ENCODE measurements at places on chromosomes 2 and 18.
A peak's percentile ranks its signal among the peaks of the same experiment; 100 is the strongest.

DNA sequence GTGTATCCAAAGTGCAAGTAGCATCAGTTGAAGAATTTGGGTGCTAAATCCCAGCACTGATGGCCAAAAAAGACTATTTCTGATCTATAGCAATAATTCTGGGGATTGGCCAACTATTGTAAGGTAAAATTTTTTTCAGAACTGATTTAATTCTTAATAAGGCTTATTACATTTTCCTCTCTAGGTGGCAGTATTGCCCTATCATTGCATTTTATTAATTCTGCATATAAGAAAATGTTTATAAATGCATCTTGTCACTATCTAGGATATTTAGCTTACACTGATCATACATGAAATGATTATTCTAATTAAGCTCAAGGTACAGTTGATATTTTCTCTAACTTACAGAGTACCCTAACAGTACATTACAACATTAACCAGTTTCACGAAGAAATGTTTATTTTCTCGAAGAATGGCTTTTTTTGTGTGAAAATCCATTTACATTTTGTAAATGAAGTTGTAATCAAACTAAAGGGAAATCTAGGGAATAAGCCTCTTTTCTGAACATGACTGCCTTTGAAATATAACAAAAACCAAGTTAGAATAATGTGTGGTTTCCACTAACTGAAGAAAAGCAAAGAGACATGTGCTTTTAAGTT is 11.0 kb downstream of the TTN start:
- no peak for DNase-seq

- no peak for DNase-seq
Measured at GRCh38 chr2:40844353-40845277, 392.7 kb upstream of the SLC8A1 start.

DNA sequence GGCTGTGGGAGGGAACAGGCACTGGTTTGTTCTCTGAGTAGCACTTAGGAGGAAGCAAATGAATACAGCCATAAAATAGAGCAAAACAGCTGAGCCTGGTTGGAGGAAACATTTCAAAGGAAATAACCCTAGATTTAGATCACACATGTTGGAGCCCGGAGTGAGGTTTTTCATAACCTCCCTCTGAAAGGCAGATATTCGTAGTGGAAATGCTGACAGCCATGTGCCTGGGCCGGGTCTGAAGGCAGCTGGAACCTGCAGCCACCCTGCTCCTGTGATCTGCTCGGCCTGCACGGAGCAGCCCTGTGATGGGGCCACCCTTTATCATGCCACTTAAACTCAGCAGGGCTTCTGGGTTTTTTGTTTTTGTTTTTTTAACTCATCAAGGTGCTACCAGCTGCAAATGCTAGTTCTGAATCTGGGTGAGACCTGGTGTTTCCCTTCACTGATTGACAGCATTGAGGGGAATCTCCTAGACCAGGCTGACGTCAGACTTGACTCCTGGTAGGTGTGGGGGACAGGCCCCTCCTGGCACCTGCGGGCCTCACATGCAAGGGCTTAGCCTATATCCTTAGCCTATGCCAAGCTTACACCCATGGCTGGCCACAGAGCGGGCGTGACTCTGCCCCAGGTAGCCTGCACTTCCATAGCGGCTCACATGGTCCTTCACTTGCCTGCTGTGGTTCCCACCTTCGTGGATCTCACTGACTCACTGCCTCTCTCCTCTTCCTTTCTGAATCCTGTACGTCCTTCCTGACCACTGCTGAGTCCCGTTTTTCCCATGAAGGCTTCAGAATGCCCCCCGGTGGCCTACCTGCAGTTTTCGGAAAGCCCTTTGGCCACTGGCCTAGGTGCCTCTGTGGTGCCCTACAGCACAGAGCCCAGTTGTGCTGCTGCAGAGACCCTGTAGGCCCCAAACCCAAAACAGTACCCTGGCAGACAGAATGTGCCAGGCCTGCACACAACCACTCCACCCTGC is 217.3 kb downstream of the SEPTIN10 start:
- DNase-seq: no peak

GRCh38 chr2:210004881-210005280 is 2.4 kb downstream of the RPE start:
- no peak for DNase-seq

DNA sequence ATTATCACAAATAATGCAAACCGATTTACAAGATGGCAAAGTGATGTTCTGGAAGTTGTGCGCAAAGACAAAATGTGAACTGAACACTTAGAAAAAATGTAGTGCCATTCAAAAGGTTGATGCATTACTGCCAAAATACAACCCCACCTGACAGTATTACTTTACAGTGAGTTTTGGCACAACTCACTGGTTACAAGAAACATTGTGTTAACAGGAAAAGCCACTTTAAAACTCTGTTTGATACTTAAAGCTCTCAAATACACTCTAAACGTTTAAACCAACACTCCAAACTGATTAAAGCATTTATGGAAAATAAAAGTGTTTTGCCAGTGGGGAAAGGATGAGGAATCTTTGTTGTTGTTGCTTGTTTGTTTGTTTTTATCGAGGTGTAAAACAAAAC is 173.4 kb upstream of the SATB2 start:
- no peak for DNase-seq

DNA sequence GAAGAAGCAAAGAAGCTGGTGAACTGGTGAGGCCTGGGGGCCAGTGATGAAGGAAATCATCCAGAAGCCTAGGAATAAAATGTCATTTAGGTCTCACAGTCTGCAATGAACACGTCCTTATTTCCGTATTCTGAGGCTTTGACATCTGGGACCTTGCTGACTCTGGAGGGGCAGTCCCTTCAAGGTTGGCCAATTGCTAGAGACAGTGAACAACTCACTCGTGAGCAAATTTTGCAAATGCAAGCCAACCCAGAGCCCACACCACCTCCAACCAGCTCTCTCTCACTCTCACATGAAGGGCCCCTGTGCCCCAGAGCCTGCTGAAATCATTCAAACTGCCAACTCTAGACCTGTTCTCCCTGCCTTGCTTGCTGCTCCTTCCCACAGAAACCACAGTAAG is 279.1 kb upstream of the LYPD1 start:
- no peak for DNase-seq

- peak; percentile 9 for DNase-seq
Measured at GRCh38 chr2:178306352-178307073, 112.2 kb downstream of the OSBPL6 start.

- DNase-seq: no peak
Measured at GRCh38 chr2:62344472-62344871, 148.6 kb downstream of the B3GNT2 start.

- no peak for DNase-seq
Measured at GRCh38 chr18:10133516-10133915, 219.7 kb downstream of the VAPA start.

DNA sequence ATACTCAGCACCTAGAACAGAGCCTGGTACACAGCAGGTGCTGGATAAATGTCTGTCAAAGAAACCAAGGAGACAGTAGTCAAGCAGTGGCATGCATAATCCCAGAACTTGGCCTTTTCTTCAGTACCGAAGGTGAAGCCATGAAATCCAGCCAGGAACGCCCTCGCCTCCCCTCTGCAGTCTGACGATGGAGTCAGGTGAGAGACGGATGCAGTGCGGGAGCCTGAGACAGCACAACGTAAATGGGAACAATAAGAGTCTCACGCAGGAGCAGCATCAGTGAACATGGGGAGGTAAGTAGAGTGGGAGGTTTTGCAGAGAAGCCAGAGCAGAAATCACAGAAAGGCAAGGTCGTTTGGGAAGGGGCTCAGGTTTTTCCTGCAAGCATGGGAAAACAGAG is 389.3 kb upstream of the MYT1L start:
- DNase-seq: no peak

DNA sequence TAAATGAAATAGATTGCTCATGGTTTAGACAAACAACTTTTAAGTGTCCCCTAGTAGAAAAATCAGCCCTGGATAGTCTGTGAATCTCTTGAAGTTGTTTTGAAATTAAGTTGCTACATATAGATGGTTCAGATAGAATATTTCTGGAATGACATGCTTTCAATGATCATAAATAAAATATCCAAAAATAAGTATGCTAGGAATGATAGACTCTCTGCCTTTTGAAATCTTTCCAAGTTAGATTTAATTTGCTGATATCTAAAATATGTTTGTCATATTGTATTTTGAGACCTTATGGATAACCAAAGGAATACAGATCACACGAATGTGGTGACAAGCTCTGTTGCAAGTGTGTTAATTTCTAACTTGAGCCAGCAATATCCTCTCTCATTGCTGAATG is 488.7 kb downstream of the THSD7B start:
- no peak for DNase-seq

DNA sequence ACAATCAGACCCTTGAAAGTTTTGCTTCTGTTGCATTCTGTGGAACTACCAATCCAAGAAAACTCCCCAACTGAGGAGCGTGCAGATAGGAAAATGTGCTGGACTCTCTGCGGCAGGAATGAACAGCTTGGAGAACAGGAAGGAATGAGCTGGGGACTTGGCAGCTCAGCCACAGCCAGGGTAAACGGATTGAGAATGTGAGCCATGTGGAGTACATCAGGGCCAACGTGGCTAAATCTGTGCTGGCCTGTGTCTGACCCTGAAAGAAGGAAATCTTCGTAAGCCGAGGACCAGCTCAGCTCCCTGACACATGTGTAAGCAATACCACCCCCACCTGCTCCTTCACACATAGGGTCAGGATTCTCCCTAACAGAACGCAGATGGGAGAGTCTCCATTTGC is 1023.7 kb downstream of the BCL11A start:
- DNase-seq: no peak

GRCh38 chr2:233012301-233012971 is 620 bp downstream of the NGEF start:
- no peak for DNase-seq

GRCh38 chr18:68427951-68428401 is 286.9 kb downstream of the TMX3 start:
- DNase-seq: no peak

DNA sequence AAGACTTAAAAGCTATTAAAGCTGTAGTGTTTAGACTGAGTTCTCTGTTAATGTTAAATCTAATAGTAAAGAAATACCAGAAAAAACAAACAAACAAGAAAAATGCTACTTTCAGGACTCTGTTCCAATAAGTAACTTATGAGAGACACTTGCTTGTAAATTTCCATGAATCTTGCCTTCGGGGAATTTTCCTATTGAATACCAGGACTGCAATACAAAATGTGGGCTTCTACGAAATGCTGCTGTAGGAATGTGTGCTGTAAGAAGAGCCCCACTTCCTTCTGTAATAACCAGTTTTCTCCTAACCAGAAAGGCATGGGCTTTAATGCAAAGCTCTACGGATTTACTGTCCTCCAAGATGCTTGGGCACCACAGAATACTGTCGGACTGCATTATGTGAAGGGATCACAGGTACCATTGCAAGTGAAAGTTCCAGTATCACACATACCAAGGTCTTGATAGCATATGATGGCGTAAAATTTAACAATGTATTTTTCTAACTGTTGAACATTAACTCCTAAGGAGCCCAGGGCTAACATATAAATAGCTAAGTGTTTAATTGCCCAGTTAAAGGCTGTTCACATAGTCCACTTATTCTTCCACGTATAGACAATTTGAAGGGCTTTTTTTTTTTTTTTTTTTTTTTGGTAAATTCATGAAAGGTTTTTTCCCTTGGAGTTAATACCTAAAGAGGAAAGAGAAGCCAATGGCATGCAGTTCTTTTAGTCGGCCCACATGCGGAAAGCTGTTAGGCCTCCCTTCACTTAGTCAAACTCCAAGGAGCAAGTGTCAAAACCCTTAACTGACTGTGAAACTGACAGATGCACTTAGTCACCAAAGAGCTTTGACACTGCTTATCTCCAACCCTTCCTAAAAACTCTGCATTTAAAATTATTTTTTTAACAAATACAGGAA is 564.0 kb upstream of the POU3F3 start:
- DNase-seq: no peak

GRCh38 chr2:68151037-68151436 is 6.7 kb upstream of the PNO1 start:
- DNase-seq: no peak

All from NCI-H1930 (cell line).